T-helper 1 cell (primary cell): ENCODE measurements at places on chromosomes 5 and 9.

DNA sequence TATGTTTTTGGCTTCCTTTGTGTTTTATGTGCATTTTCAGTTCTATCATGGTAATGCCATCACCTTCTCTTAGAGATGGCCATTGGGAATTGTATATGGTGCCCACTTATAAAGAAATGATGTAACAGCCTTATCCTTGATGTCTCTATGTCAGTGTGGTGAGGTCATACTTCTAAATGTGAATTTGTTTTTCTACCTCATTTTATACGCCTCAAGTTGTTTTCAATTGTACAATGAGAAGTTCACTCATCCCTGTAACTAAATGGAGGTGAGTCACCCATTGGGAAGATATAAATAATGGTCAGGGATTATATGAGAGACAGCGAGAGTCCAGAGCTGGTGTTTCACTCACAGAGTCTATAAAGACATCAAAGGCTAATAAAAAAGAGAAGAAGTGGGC, 402.4 kb downstream of the AGTPBP1 start:
- DNase-seq = no peak

GRCh38 chr5:124932791-124933600, 186.6 kb upstream of the ZNF608 start:
- DNase-seq = no peak

GRCh38 chr5:73716284-73716808, 90.3 kb downstream of the ARHGEF28 start:
- DNase-seq = no peak

GRCh38 chr5:58012102-58012501, 447.8 kb downstream of the PLK2 start:
- DNase-seq = no peak

DNA sequence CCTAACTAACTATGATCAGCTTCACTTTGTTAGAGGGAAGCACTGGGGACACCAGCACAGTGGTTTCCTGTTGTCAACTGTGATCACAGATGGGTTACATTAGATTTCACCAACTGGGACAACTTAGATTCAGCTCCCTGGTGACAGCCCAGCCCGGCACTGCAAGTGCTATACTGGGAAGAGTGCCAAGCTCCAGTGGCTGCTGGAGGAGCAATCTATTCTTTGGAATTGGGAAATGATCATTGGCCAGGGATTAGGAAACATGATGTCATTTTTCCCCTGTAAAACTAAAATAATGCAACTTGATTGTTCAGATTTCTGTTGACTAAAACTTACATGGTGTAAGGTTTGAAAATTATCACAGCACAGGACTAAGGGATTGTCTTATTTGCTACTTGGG, 33.2 kb downstream of the PTGR1 start:
- DNase-seq = no peak

DNA sequence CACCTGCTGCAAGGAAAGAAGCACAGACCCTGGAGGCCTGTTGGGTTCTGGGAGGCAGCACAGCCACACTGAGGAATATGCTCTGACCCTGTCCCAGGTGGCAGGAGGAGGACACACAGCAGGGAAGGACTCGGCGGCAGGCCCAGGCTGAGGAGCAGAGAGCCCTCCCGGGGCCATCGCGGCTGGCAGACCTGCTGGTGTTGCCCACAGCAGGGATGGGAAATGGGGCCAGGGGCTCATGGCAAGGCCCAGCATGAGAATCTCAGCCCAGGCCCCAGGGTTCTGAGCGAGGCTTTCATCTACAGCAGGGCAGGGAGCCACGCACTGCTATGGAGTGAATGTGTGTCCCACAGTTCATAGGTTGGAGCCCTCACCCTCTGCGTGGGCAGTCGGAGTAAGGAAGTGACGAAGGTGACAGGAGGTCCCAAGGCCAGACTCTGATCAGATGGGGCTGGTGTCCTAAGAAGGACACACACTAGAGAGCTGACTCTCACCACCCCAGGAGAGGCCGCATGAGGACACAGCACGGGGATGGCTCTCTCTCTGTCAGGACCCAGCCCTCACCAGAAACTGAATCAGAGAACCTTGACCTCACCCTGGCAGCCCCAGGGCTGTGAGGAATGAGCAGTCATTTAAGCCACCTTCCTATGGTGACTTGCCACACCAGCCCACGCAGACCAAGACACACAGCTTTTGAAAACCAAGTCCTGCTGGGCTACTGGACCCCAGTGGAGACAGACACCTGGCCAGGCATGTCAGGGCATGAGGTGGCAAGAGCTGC, 10.3 kb upstream of the GPSM1 start:
- no peak for DNase-seq

DNA sequence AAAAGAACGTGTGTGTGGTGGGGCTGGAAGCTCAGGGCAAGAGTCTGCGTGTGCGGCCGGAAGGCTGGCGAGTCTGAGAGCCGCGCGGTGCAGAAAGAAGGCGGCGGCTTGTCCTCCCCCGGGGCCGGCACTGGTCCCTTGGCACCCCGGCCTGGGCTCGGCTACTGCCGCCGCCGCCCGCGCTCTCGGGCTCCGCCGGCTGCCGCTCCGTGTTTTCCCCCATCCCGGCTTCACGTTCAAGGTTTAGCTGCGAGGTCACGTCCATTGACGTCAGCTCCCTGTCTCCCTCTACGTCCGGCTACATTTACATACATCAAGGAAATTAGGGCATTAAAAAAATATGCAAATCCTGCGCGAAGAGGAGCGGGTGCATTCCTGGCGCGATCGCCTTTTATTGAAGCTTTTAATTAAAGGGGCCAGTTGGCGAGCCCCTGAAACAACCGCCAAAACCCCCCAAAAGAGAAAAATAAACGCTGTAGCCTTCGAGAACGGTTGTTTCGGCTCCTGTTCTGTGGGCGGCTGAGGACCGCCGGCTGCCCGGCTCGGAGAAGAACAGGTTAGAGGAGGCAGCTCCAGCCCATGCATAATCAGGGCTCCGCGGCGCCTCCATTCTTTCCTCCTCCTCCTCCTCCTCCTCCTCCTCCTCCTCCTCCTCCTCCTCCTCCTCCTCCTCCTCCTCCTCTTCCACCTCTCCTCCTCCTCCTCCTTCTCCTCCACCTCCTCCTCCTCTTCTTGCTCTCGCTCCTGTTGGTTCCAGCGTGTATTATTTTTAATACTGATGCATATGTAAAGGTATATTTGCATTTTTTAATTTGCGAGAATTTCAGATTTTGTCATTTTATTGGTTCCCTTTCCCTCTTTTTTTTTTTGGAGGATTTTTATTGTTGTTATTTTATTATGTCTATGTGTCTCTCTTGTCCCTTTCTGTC, 207.0 kb downstream of the MEF2C start:
- no peak for DNase-seq

GRCh38 chr5:180343110-180343830, 9.9 kb downstream of the GFPT2 start:
- no peak for DNase-seq

GRCh38 chr5:150408231-150408943, 4.3 kb downstream of the CD74 start:
- no peak for DNase-seq

GRCh38 chr5:65190328-65191053, 291.2 kb downstream of the ADAMTS6 start:
- DNase-seq = no peak

GRCh38 chr5:179755022-179755421, 22.4 kb downstream of the MAML1 start:
- DNase-seq = no peak

- DNase-seq = no peak
Measured at GRCh38 chr5:36402512-36402906, 100.8 kb upstream of the RANBP3L start.

- DNase-seq = no peak
Measured at GRCh38 chr9:81801190-81801589, 111.8 kb upstream of the TLE1 start.

DNA sequence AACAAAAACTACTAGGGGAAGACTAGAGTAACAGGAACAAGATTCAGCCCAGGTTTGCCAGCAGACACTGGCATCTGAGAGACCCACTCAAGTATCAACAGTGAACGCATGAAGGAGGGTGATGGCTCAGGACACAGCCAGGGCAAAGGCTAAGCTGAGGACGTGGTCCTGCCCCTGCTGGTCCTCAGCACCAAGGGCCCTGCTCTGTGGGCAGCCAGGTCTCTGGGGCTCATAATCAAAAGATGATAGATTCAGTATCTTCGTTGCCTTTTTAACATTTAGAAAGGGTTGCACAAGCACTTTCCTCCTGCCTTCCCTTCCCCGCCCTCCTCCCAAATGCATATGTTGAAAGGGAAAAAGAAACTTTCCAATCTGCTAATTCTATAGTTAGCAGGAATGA, 31.5 kb downstream of the MACROH2A1 start:
- no peak for DNase-seq

GRCh38 chr5:51377151-51378060, 5.8 kb upstream of the ISL1 start:
- no peak for DNase-seq

DNA sequence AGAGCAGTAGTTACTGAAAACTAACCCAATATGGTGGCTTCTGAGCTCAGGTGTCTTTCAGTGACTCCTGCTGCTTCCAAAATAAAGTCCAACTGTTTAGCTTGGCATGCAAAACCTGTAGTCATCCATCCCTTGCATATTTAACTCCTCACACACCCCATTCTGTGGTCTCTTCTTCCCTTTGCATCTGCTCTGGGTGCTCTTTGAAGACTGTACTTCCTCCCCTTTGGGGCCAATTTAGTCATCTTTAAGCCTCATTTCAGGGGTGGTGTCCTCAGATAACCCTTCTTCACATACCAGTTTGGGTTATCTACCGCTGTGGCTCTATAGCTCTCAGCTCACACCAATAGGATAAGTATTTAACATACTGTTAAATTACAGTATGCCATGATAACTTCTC, 209.9 kb upstream of the DMRT1 start:
- peak; percentile 7 for DNase-seq

DNA sequence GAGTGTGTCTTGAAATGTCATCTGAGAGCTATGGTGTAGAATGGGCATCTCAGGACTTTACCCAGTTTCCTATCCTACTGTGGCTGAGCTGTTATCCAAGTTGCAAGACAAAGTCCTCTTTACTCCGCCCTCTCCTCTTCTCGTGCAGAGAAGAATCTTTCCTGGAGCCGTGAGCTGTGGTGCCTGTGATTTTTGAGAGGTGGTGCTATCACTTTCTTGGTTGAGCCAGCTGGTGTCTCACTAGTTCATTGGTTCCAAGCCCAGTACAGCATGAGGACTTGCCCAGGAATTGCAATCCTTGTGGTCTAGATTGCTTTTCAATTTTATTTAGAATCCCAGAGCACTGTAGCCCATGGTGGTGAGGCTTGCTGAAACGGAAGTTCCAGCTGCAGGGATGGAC, 2300.3 kb downstream of the MAT2B start:
- DNase-seq = no peak

GRCh38 chr9:131712151-131712716, 27.6 kb downstream of the RAPGEF1 start:
- no peak for DNase-seq

GRCh38 chr9:36937951-36938350, 96.1 kb downstream of the PAX5 start:
- no peak for DNase-seq

GRCh38 chr5:170268884-170269283, 28.7 kb downstream of the LCP2 start:
- DNase-seq = no peak

DNA sequence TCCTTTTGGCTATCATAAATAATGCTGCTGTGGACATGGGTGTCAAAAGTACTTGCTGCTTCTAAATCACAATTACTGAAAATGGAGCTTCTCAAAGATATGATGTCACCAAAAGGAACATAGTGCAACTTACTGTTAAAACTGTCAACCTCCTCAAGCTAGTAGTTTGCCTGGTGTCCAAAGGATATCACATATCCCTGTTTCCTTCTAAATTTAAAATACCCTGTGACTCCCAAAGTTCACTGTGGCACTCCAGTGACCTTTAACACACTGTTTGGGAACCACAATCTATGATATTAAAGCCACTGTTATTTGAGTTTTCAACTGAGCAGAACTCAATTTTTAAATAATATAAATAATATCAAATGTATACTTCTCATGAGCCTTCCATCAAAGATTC, 18.2 kb downstream of the GLIS3 start:
- DNase-seq = no peak

DNA sequence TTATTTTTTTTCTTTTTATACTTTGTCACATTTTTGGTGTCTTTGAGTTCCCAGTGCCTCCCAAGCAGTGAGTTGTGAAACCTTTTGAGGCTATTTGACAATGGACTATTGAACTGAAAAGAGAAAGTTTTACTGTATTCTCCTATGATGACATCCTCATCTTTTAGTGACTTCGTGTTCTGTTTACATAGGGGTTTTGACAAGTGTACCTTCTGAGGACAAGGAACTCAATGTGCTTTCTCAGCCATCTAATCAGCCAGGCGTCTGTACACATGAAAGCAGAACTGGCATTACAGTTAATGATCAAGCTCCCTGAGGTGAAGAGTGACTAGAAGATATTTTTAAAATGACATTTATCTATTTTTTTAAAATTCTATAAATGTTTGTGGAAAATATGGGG, 175.5 kb downstream of the ANXA1 start:
- DNase-seq = no peak

DNA sequence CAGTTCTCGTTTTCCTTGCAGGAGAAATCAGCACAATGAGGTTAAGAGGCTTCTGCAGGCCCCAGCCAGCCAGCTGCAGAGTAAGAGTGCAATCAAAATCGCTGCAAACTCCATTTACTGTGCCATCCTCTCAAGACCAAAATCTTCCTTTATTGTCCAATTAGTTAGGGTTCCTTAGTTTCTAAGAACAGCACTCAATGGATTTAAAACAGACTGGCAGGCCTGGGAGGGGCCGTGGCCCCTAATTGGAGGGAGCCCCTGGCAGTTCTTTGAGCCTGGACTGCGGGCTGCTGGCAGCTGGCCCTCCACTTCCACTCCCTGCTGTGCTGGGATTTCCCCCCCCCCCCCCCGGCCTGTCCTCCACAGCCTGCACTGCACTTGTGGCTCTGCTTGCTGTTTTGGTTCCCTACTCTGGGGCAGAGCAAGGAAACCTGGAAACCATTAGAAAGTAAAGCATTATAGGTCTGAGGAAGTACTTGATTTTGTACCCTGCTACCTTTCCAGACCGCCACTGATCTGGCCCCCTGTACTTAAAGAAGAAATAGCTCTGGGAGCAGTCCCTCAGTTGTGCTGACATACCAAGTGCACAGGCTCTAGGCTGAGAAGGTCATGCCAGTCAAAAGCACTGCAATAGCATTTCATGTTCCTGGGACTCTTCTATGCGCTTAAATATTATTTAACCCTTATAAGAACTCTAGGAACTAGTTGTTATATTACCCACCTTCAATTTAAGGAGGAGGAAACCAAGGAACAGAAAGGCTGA, 129.0 kb downstream of the APBA1 start:
- no peak for DNase-seq

- peak; percentile 72 for DNase-seq
Measured at GRCh38 chr9:114898741-114899140, 31.6 kb downstream of the TNFSF8 start.

GRCh38 chr9:132446887-132447286, 36.9 kb downstream of the CFAP77 start:
- no peak for DNase-seq
